ENCODE measurements at places on chromosomes 7 and 10.

DNA sequence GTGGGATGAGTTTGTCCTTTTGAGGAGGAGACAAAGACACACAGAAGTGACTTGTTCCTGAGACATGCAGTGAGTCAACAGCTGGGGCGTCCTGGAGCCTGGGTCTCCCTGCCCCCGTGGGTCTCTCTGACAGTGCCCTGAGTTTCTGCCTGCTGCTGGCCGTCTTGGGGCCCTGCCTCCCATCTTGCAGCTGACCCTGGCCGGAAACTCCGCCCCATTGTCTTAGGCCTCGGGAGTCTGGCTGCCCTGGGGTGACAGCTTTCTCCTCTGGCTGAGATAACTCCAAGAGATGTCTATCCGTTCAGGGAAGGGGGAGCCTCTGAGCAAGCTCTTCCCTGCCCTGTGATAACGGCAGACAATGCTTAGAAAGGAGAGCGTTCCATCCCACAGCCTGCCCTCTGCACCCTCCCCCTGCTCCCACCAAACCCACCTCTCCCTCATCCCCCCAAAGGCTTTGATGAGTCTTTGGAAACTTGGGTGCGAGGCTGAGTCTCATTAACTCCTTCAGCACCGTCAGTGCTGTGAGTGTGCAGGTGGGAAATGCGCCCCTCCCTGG is 69.5 kb upstream of the PODXL start:
- DNase-seq: no peak

- DNase-seq: no peak
These were observed 5.4 kb upstream of the COBL start for GRCh38 chr7:51321961-51322515.

GRCh38 chr10:102421757-102422512 is 1.3 kb downstream of the FBXL15 start:
- DNase-seq: no peak

DNA sequence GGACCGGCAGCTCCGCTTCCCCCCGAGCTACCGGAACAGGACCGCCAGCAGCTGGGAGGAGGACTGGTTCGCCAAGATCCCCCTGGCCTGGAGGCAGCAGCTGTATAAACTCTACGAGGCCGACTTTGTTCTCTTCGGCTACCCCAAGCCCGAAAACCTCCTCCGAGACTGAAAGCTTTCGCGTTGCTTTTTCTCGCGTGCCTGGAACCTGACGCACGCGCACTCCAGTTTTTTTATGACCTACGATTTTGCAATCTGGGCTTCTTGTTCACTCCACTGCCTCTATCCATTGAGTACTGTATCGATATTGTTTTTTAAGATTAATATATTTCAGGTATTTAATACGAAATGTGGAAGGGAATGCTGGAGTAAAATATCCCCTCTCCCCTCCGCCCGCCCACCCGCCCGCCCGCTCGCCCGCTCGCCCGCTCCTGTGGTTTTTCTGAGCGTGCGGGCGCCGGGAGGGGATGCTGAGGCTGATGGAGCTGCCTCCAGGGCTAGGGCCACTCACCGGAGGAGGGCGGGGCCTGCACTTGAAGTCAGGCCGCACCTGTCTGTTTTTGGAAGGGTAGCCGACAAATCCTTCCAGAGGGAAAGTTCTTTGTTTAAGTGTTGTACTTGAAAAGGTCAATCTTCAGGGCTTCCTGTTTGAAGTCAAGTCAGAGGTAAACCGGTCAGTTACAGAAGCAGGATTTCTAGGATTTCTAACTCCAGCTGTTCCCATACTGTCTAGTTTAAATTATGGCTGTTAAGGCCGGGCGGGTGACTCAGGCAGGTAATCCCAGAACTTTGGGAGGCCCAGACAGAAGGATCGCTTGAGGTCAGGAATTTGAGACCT is 30.5 kb downstream of the CHST12 start:
- no peak for DNase-seq

DNA sequence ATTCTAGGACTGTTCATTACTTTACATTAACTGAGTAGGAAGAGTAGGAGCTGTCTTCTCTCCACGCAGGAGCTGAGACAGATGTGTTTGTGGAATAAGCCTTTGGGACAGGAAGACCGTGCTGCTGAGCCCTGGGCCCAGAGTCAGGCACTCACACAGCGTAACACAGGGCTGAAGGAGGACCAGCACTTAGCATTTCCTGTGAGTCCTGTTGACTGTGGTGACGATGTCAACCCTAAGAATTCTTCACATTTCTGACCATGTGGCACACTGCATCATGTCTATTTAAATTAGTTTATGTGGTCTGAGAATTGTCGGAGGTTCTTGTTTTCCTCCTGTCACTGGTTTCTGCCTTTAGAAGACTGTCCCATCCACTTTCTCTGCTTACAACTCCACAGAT is 117.2 kb downstream of the PIP4K2A start:
- no peak for DNase-seq

- no peak for DNase-seq
These were observed 24.7 kb upstream of the YAE1 start for GRCh38 chr7:39541511-39541910.

DNA sequence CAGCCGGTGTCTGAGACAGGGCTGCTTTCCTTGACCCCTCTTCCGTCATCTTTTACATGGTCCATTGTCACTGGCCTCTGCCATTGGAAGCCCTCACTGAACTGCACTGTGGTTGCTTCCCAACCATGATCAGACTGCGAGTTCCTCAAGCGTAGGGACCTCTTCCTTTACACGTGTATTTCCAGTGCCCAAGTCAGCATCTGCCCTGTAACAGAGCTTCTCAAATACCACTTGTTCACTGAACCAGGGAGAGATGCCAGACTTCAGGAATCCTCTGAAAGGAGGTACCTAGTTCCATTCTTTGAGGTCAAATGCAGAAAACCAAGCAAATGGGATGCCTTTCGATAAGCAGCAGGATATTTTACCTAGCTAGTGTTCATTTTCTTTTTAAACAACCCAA is 145.1 kb downstream of the NRP1 start:
- no peak for DNase-seq

GRCh38 chr10:67853512-67853911 is 15.5 kb upstream of the DNAJC12 start:
- DNase-seq: no peak

DNA sequence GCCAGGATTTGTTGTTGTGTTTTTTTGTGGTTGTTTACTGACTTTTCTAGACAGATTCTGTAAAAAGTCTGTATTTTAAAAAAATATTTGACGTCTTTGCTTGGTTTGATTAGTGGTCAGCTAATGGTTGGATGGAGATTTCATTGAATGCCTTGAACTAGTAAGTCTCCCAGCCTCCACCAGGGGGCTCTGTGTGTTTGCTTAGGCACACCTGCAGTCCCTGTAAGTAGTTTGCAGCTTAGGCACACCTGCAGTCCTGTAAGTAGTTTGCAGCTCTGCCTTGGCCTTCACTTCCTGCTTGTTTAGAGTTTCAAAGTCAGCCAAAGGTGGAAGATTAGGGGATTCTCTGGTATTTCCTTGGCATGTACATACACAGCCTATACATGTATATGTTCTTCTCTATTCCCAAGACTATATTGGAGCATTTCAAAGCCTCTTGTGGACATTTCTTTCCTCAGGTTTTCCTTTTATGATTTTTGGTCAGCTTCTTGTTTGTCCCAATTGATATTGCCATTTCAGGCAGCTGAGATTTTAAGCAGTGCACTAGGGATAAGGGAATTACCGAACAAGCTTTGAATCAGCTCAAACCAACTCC is 101.6 kb downstream of the CCSER2 start:
- DNase-seq: peak; percentile 44

GRCh38 chr7:120168066-120168465 is 104.9 kb upstream of the KCND2 start:
- DNase-seq: no peak

- DNase-seq: no peak
These were observed 104.1 kb upstream of the LAMB4 start for GRCh38 chr7:108234281-108234680.

- DNase-seq: no peak
These were observed 20.4 kb downstream of the CCDC71L start for GRCh38 chr7:106640368-106641141.

DNA sequence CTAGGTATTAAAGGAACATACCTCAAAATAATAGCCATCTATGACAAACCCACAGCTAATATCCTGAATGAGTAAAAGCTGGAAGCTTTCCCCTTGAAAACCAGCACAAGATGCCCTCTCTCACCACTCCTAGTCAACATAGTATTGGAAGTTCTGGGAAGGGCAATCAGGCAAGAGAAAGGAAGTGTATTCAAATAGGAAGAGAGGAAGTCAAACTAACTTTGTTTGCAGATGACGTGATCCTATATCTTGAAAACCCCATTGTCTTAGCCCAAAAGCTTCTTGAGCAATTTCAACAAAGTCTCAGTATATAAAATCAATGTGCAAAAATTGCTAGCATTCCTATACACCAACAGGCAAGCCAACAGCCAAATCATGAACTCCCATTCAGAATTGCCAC is 131.3 kb downstream of the FANK1 start:
- no peak for DNase-seq

- no peak for DNase-seq
These were observed 103.0 kb upstream of the LRRTM3 start for GRCh38 chr10:66822801-66823200.

- DNase-seq: no peak
These were observed 143.2 kb upstream of the C7orf33 start for GRCh38 chr7:148447221-148447849.

DNA sequence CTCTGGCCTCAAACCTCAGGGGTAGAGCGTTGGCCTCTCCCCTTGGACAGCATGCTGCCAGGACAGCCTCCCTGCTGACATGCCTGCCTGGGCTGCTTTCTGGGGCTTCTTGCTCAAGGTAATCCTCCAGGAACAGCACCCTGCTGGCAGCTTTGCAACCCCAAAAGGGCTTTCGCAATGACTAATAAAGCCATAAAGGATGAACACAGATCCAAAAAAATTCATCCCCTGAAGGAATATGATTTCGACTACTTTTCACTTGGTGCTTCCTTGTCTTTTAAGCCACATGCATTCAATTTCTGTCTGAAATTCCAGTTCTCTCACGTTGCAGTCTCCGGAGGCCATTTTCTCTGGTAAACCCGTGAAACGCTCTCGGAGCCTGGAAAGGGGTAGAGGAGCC is 15.1 kb upstream of the SH3PXD2A start:
- no peak for DNase-seq

GRCh38 chr7:10724449-10724848 is 249.2 kb upstream of the PHF14 start:
- DNase-seq: no peak

GRCh38 chr7:104927055-104927454 is 87.0 kb upstream of the KMT2E start:
- no peak for DNase-seq

DNA sequence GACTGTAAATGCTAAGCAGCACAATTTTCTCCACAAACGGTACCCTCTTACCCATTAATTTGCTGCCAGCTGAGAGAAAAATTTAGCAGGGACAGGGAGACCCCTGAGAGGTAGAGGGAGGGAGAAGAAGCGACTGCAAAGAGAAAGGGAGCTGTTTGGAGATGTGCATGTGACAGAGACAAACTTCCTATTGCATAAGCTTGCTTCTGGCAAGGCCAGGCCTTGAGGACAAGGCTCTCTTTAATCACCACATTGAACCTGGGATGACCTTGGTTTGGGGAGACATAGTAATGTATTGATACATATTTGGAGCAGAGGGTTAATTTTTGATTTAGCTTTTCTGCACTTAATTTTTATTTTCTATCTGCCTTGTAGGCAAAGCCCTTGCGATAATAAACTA is 31.1 kb upstream of the HIBADH start:
- no peak for DNase-seq

GRCh38 chr7:42227021-42227420 is 10.0 kb downstream of the GLI3 start:
- DNase-seq: no peak

- no peak for DNase-seq
These were observed 18.0 kb downstream of the SLC25A13 start for GRCh38 chr7:96303686-96304443.

DNA sequence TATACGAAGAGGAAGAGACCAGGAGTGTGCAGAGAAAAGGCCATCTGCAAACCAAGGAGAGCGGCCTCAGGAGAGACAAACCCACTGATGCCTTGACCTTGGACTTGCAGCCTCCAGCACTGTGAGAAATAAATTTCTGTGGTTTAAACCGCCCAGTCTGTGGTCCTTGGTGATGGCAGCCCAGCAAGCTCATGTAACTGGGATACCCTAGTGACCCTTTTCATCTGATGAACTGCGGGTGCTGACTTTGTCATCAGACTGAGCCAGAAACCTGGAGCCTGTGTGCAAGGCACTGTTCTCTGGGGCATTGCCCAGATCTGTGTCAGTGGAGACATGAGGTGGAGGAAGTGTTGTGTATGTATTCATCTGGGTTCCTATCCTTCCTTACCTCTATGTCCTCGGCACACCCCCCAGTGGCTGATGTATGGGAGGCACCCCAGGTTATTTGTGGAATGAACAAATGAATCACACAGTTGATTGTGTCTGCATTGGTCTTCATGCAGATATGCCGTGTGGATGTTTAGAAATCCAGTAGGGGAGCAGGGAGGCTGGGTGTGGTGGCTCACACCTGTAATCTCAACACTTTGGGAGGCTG is 64.5 kb upstream of the BTBD16 start:
- no peak for DNase-seq

DNA sequence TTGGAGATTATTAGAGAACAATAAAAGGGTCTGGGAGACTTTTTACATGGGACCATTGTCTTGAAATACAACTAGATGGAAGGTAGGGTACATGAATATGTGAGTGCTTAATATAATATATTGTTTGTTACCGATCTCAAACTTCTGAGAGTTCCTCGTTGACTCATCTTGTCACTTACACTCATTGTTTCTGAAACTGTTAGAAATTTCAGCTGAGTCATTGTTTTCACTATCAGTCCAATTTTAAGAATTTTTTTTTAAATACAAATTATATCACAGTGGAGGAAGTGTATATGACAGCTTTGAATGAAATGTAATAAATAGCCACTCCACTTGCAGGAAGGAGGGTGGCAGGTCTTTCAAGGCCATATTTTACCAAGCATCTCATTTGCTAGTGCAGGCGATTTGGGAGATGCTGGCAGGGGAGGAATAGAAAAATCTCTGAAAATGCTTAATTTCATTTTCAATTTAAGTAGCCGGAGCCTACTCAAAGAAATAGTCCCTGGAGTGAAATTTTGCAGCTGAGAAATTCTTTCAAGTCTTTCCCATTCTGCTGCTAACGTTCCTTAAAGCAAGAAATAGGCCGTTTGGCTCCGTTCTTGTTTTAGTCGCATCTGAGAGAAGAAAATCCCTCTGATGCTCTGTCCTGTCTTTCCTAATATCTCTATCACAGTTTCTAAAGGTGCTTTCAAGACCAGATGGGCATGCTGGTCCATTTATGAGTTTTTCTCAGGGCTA is 1404.2 kb upstream of the CELF2 start:
- no peak for DNase-seq

DNA sequence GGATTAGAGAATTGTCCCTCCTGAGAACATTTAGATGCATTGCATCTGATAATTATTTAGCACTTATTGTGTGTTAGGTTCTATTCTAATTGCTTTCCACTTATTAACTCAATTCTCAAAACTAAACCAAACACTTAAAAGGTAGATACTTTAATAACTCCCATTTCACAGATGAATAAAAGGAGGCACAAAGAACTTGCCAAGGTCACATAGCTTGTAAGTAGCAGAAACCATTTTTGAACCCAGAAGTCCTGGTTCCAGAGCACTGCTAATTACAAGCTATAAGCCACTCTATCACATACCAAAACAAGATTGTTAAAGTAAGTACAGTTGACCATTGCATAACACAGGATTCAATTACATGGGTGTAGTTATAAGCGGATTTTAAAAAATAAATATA is 164.9 kb downstream of the CPED1 start:
- DNase-seq: no peak

Data from stimulated activated CD4-positive, alpha-beta T cell treated with anti-CD3 and anti-CD28 coated beads, Interleukin-12 subunit alpha, Interleukin-12 subunit beta, amount 100 ng/mL, for 48 hours (primary cell).